ENCODE measurements at places on chromosomes 16 and 17. TPM values are rescaled to one million over a fixed set of nuclear protein-coding genes. Genes with fewer than 3 reads are reported as not detected.

HBQ1 gene
- total RNA-seq, result not detected

RRN3 gene
- 41.7 TPM for total RNA-seq

FXR2 gene
- 78.4 TPM for total RNA-seq

NEURL4 gene
- 14.2 TPM for total RNA-seq

TAT gene
- not detected for total RNA-seq

CORO7 gene
- total RNA-seq, result 30.9 TPM

GP1BA gene
- not detected for total RNA-seq

OTOA gene
- not detected for total RNA-seq

TBC1D28 gene
- total RNA-seq, result not detected

RAB11FIP3 gene
- 20.9 TPM for total RNA-seq

ADCY9 gene
- 7.4 TPM for total RNA-seq

HP gene
- not detected for total RNA-seq

GAS7 gene
- total RNA-seq, result 64.2 TPM

ALOX15 gene
- not detected for total RNA-seq

TEKT5 gene
- total RNA-seq, result not detected

NDRG4 gene
- total RNA-seq, result 10.3 TPM

DGKE gene
- 0.45 TPM for total RNA-seq

PDILT gene
- total RNA-seq, result not detected

BCL6B gene
- not detected for total RNA-seq
